Endodermal cell (in vitro differentiated cells): ENCODE measurements at places on chromosomes 2 and 18. TPM values are rescaled to one million over a fixed set of nuclear protein-coding genes. Genes with fewer than 3 reads are reported as not detected.
A peak's percentile ranks its signal among the peaks of the same experiment; 100 is the strongest.

Gene LYG2
- total RNA-seq = not detected in 2 replicates

DNA sequence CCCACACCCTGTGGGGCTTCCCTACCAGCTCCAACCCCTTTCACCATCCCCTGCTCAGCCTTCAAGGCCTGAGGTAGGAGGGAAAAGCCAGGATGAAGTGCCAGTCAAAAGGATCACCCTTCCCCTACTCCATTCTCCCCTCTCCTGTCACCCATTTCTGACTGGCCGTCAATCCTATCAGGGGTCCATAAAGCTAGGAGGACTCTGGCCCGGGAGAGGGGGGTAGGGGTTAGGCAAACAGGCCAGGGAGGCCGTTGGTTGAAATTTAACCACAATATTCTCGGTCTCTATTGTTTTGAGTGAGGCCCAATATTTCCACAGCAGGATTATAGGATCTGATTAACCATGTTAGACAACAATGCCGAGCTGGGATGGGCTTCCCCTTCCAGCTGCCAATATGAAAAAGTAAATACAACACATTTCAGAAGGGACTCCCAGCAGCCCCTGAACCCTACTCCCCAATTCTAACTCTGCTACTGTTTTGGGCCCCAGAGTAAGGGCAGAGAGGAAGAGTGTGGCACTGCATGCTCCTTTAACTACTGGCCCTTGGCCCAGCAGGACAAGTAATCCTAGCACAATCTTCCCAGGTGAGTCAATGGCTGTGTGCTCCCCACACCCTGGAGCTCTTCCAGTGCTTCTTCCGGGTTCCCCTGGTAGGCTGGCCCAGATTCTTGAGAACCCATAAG lies 10.6 kb upstream of the IHH start:
- H3K4me1 ChIP-seq = peaks cover 7% of the 10 kb centered on the region
- no peak overlapping the region for H3K27ac ChIP-seq
- peaks cover 8% of the 10 kb centered on the region for H3K27me3 ChIP-seq
- H3K36me3 ChIP-seq = peaks cover 16% of the 10 kb centered on the region

Gene EFEMP1
- 2.4 to 3.9 TPM (median 2.6 TPM) in 3 replicates for total RNA-seq

GRCh38 chr2:15964936-15965563 lies 24.7 kb downstream of the MYCN start:
- H3K36me3 ChIP-seq = no peaks in the 10 kb centered on the region
- H3K4me3 ChIP-seq = no peak overlapping the region
- H3K27ac ChIP-seq = peak overlapping the region; percentile 26
- H3K27me3 ChIP-seq = no peaks in the 10 kb centered on the region
- no peak for DNase-seq

Gene PDK1
- 20.0 and 24.7 TPM in 2 replicates for total RNA-seq

Gene DCDC2C
- not detected in 2 replicates for total RNA-seq

DNA sequence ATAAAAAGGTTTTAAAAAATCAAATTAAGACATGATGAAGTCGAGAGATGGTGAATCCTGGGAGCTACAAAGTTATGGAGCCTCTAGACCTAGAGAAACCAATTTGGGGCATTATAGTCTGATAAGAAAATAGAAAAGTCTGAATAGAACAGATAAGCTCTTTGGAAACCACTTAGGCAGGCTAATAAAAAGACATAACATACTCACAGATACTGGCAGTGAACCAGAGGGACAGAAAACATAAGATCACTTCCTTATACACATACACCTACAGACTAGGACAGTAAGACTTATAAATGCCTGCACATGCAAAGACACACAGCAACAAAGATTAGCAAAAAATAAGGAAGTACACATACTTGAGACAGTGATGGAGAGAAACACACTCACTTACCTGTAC lies 20.0 kb downstream of the SMC6 start:
- peaks cover 84% of the 10 kb centered on the region for H3K36me3 ChIP-seq
- DNase-seq = no peak
